ENCODE measurements at places on chromosomes 7 and 10.
A peak's percentile ranks its signal among the peaks of the same experiment; 100 is the strongest.

- no peak for ATAC-seq
These were observed 2.0 kb upstream of the GTPBP4 start for GRCh38 chr10:986137-986825.

DNA sequence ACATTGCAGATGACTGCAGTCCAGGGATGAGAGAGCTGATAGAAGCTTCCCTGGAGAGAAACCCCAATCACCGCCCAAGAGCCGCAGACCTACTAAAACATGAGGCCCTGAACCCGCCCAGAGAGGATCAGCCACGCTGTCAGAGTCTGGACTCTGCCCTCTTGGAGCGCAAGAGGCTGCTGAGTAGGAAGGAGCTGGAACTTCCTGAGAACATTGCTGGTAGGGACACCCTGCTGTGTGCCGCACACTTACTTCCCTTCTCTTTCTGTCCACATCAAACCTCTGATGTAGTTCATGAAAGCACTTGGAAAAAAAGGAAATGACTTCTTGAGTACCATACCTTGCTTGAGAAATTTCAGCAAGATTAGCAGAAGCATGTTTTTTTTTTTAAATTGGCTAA, 25.3 kb downstream of the MAP3K8 start:
- ATAC-seq = no peak

- no peak for ATAC-seq
These were observed 8.8 kb upstream of the ZCCHC24 start for GRCh38 chr10:79454259-79454658.

DNA sequence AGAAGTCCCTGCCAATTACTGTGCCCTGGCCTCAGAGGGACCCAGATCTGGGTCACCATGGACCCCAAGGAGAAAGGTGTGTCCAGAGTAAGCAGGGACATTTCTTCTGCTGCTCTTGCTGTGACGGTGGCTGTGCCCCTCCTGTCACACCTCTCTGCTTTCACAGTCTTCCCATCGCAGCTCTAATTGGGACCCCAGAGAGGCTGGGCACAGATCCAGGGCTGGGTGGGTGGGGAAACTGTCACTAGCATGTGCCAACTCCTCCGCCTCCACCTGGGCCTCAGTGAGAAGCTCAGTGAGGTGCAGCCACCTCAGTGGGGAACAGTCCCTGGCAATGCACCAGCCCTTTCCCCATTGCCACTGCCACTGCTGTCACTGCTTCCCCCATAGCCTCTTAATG, 37.3 kb upstream of the ADCYAP1R1 start:
- no peak for ATAC-seq

- peak; percentile 19 for ATAC-seq
These were observed 456 bp upstream of the DLD start for GRCh38 chr7:107890493-107890961.

DNA sequence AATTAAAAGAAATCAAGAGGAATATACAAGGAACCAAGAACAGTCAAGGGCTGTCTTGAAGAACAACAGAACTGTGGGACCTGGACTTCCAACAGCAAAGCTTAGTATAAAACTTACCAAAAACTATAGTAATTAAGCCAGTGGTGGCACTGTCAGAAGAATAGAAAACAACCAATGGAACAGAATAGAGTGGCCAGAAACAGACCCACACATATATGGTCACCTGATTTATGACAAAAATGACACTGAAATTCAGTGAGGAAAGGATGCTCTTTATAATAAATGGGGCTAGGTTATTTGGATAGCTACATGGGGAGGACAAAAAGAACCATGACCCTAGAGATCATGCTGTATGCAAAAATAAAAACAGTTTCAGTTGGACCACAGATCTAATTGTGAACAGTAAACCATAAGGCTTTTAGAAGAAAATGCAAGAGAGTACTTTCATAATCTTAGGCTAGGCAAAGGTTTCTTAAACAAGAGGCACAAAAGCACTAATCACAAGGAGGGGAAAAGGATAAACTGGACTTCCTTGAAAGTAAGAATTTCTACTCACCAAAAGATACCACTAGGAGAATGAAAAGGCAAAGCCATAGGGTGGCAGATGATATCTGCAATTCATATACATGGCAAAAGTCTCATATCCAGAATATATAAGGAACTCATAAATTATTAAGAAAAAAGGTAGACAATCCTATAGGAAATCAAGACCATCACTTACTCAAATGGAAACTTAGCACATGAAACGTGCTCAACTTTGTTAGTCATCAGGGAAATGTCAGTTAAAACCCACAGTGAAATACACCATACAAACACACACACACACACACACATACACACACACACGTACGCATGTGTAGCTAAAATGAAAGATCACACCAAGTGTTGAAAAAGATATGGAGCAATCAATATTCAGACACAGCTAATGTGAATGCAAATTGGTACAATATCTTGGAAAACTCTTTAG, 20.8 kb downstream of the HYCC1 start:
- no peak for ATAC-seq

- peak; percentile 69 for ATAC-seq
These were observed 634 bp downstream of the EZH2 start for GRCh38 chr7:148883266-148884048.

DNA sequence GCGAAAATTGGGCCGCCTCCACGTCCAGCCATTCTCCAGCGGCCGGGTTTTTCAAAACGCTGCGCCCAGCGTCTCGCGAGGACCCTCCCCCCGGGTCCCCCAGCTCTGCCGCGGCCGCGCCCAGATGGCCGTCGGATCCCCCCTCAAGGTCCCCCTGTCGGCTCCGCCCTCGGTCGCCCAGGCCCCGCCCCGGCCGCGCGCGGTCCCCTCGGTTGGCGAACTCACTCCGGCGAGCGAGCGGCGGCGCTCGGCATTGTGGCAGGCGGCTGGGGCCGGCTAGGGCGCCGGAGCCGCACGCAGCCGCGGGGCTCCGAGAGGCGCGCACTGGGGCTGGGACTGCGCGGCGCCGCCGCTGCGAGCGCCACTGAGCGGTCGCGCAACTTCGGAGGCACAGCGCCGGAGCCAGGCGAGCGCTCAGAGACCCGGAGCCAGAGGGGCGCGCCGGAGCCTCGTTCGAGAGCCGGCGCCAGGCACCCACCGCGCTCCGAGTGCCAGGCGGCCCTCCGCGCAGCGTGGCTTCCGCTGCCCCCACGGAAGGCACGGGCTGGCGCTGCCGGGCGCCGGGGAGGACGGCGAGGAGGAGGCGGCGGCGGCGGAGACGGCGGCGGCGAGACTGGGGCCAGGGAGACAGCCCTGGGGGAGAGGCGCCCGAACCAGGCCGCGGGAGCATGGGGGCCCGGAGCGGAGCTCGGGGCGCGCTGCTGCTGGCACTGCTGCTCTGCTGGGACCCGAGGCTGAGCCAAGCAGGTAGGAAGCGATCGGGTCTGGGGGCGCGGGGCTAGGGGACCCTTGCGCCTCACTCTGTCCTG, at the start of gene UNC5B:
TSS of gene UNC5B (plus strand) at position 253 of the 809 bp plus-strand sequence. CDS start at position 669, 416 bp downstream.
- ATAC-seq = peak; percentile 68

- ATAC-seq = no peak
These were observed 43.4 kb downstream of the SHTN1 start for GRCh38 chr10:116961406-116962251.

Measured in stimulated activated memory B cell treated with anti-CD40 and anti-IgM and Interleukin-4, amounts not matched to agents 10 μg/mL and 1 μg/mL and 100 μg/mL, for 72 hours (primary cell).